ENCODE measurements at places on chromosomes 7 and 10. TPM values are rescaled to one million over a fixed set of nuclear protein-coding genes. Genes with fewer than 3 reads are reported as not detected.

Gene RNLS
- total RNA-seq = 3.5 TPM

Gene KAZALD1
- 60.2 TPM for total RNA-seq

Gene TBX20
- total RNA-seq = not detected

Gene GNAT3
- total RNA-seq = not detected

Gene CYP2W1
- total RNA-seq = 0.62 TPM

Gene MAP3K8
- 4.1 TPM for total RNA-seq

Measured in muscle of leg (tissue), 16 donors.